Mesenteric fat pad (tissue), 1 donor: ENCODE measurements at places on chromosomes 2 and 18. TPM values are rescaled to one million over a fixed set of nuclear protein-coding genes. Genes with fewer than 3 reads are reported as not detected.

- no peak for DNase-seq
Observed at GRCh38 chr2:7730449-7730848, 813.2 kb downstream of the RNF144A start.

DNA sequence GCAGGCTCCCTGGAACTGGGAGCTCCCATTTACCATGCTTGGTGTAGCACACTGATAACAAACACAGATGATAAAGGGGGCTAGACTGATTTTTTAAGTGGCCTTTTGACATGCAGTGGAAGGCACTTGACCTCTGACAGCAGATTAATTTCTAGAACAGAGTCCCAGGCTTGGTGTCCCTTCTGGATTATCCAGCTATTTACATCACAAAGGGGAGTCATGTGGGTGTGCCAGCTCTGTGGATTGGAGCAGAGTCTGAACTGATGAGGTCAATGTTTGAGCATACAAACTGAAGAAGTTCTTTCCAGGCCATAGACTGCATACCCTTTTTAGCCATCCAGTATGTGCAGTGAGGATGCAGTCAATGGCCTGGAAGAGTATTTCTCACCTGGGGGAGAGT lies 31.5 kb upstream of the SIX2 start:
- DNase-seq, result no peak

GRCh38 chr2:72316774-72317173 lies 169.1 kb upstream of the CYP26B1 start:
- DNase-seq, result no peak

GRCh38 chr2:196515051-196515450 lies 124.5 kb upstream of the CCDC150 start:
- no peak for DNase-seq

DNA sequence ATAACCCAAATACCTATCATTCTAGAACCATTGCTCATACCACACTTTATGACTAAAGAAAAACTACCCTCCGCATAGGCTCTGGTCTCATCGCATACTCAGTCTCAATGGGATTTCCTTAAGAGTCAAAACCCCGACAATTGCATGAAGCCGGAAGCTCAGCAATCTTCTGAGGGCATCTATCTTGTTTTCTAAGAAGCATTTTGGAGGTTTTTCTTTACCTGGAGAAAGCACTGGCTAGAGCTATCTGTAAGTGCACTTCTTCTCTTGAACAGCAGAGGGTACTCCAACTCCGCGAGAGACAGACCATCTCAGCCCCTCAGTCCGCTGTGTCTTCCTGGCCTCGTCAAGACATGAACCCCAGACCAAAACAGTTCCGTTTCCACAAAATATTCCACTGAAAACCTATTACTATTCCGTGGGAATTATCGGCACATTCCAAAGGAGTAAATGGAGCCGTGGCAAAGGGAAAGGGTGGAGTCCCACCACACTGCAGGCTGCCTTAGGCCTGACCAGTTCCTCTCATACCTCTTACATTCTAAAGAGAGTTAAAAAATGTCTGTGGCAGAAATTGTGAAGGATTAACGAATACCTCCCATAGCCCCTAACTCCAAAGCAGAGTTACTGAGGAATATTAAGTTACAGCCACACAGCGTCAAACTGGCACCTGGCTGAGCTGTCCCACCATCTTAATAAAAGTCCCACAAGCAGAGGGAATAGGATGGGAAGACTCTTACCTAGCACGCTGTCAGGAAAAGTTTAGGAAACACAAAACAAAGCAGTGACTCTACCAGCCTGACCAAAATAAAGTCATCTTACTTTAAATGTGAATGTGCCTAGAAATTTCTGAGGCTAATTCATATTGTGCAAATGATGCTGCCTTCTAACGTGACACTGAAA lies 325.6 kb upstream of the VRK2 start:
- DNase-seq, result no peak

DNA sequence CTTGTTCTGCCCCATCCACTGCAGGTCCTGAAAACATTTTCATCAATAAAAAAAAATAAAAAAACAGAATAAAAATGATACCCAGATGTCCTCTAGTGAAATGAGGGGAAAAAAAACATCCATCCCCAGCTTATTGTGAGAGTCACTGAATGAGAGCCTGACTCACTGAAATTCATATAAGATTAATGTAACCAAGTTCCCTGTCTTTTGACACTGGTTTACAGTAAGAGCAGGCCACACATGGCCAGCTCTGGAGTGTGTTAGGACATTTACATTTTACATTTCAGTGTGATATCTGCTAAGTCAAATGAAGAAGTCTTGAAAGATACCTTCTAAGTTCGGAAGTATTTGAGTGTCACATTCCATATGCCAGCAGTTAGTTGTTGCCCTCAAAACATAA lies 21.1 kb upstream of the IL18R1 start:
- no peak for DNase-seq

GRCh38 chr18:47970664-47971531 lies 40.4 kb upstream of the SMAD2 start:
- DNase-seq, result no peak

DNA sequence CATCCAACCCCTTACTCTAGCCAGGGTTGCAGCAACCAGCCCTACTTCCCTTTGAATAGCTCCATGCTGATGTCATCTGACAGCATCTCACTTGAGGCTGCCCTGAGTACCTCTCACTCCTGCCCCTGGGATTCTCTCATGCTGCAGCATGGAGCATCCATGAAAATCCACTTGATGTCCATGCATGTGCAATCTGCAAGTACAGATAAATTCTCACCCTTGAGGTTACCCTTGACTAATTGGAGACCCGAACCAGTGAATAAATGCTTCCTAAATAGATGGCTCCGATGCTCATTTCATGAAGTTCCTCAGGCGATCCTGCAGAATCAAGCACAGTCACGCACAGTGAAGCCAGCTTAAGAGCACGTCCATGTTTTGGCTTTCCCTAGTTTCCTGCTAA lies 298.3 kb downstream of the RBM43 start:
- DNase-seq, result no peak

- DNase-seq, result no peak
Observed at GRCh38 chr2:10944799-10945198, 33.1 kb downstream of the KCNF1 start.

GRCh38 chr18:71105078-71105819 lies 816.4 kb downstream of the SOCS6 start:
- DNase-seq, result no peak

DNA sequence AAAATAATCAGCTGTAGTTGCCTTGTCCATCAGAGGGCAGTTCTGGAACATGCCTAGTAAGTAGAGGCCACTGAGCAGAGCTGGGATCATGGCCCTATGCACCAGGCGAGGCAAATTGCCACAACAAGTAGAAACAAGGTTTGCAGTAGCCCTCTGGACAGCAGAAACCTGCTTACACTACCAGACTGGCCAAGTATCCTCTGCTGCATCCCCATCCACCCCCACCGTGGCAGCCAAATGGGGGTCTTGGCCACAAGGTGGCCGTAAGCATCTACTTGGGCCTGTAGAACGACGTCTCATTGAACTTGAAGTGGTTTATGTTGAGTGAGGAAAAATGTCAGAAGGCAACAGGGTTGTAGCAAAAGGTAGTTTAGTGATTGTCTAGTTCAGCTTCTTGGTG lies 241.2 kb downstream of the ALPK2 start:
- DNase-seq, result no peak

DNA sequence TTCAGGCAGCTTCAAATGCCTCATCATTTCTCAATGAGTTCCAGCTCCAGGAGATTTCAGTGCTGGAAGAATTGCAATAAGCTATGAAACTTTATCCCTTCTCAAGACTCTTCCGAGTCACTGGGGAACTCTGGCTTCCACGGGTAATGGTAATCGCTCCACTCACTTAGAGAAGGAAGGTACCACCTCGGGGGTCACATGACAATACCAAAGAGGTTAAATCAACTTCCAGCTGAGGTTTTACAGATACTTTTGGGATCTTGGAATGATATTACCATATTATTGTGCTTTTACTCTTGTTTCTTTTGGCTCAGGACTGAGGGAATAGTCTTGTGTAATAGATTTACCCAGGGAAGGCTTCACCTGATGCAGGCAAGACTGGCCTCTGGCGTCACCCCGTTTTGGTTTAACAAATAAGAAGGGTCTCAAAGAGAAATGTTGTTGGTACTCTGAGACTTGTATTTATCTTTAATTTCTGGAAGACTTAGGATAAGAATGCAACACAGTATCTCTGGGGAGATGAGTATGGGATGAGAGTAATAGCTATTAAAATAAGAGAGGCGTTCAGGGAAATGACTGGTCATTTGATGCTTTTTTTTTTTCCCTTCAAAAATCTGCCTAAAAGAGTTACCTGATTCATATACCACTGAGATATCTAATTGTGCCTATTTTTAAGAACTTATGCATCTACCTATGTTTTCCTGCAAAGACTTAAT lies 316.9 kb upstream of the ZEB2 start:
- no peak for DNase-seq

DNA sequence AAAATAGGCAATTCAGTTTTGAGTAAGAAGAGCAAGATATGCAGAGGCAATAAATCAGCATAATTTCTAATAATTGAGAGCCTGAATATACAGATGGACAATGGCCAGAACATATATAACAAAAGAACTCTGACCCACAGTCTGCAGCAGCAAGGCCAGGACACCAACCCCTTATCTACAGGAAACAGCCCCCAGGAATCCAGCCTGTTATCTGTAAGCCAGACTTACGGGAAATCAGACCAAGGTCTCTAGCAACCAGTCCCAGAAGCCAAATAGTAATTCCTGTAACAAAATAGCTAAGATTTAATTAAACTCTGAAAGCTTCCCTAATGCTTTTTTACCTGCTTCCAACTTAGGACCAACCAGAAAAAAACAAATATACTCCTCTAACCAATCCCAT lies 434.5 kb upstream of the GYPC start:
- no peak for DNase-seq

DNA sequence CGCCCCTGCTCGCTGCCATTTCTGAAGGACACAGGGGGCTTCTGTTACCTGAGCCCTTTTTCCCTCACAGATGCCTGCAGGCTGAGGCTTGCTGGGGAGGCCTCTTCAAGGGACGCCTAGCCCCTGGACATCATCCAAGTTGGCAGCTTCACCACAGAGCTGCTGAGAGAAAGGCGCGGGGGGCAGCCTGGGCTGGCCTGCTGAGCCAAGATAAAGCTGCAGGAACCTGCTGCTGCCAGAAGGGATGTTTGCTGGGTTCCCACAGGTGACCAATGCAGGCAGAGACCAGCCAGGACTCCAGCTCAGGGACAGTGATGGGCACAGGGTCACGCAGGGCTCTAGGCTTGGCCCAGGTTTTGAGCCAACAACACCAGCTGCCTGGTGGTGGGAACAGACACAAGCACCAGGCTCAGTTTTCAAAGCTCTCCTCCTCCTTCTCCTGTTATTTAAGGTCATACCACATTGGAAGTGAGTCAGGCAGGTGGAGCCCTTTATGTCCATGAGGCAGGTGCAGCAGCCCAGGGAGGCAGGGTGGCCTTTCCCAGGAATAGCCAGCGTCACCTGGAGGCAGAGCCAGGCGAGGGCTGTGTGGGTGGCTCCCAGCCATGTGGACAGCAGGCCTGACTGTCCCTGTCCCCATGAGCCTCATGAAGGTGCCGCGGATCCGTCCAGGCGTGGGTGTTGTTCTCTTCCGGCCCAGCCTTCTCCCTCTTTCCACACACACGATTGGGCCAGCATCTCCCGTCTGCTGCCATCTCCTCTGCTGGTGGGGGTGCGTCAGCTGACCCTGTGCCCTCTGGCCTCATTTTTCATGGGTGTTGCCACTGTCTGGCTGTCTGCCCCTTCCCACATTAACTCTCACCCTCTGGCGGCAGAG lies 515.5 kb upstream of the MYT1L start:
- DNase-seq, result peak; percentile 84

DNA sequence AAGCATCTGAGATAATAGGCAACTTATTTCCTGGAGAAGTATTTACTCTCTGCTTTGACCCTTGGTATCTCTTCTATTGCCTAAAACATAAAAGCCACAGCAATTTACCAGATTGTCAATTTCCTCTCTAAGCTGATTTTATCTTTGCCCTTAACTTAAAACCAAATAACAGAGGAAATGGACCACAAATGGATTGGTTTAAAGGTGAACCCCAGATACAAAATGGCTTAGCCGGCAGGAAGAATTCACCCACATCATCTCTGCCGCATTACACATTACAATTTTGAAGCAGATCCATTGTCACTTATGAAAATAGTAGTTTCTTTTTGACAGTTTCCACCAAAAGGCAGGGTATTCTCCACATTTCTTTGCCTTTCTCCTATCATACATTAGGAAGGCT lies 585.8 kb upstream of the CHAC2 start:
- DNase-seq, result no peak

DNA sequence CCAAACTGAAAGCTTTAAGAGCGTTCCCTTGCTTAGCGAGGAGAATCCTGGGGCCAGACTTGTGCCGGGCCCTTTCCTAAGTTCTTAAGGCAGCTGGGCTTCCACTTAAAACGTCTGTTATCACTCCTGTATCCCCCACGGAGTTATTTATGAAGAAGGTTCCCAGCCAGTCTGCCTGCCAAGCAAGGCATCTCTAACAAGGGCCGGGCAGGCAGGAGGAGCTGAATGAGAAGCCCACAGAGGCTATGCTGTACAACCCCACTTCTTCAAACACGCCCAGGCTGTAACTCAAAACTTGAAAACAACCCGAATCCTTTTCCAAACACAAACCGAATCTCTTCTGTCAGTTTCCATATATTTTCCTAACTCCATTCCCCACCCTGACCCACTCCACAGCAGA lies 39.0 kb upstream of the ZFP36L2 start:
- DNase-seq, result no peak

DNA sequence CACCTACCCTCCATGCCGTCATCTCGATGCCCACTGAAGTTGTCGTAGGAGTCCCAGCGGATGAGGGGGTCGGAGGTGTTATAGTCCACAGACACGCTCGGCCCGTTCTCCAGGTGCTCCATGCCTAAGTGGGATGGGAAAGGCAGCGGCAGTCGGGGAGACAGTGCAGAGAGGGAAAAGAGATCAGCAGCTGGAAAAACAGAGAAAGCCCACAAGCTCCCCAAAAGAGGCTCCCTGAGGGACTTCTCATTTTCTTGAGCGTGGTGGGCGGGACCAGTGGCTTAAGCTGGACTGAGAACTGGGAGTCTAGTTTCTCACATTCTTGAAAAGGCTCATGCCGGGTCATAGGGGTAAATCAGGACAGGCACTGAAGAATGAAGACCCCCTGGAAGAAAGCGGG lies 121.9 kb downstream of the TNS1 start:
- DNase-seq, result no peak

- no peak for DNase-seq
Observed at GRCh38 chr18:3910512-3910911, 460.5 kb downstream of the TGIF1 start.

DNA sequence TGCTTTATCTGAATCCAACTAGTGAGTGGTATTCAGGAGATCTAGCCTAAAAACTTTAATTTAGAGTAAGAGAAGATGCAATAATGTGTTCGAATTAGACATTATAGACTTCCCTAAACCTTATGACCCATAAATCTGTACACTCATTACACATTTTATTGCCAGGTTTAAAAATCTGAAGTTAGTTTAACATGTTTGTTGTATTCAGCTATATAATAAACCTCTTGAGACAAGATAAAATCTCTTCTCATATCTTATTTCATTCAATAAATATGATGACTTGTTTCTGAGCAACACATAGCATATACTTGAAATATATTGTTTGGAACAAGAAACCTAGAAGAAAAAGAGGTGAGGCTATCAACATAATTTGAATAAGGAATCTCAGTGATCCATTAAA lies 150.7 kb downstream of the CDH7 start:
- DNase-seq, result no peak

The ZNF516 gene
- total RNA-seq, result 20.3 TPM

The TACR1 gene
- 1.8 TPM for total RNA-seq

The REG3G gene
- not detected for total RNA-seq

The EPB41L3 gene
- 249 TPM for total RNA-seq

The MGAT5 gene
- 37.5 TPM for total RNA-seq

The ABI2 gene
- total RNA-seq, result 32.1 TPM

The AMER3 gene
- not detected for total RNA-seq

The ADRA2B gene
- 1.2 TPM for total RNA-seq

The KLHL41 gene
- total RNA-seq, result 0.55 TPM

The TMEM17 gene
- 1.4 TPM for total RNA-seq

The WNT6 gene
- 0.90 TPM for total RNA-seq

The SPC25 gene
- total RNA-seq, result 0.32 TPM
